ENCODE measurements at places on chromosomes 5 and 9.

DNA sequence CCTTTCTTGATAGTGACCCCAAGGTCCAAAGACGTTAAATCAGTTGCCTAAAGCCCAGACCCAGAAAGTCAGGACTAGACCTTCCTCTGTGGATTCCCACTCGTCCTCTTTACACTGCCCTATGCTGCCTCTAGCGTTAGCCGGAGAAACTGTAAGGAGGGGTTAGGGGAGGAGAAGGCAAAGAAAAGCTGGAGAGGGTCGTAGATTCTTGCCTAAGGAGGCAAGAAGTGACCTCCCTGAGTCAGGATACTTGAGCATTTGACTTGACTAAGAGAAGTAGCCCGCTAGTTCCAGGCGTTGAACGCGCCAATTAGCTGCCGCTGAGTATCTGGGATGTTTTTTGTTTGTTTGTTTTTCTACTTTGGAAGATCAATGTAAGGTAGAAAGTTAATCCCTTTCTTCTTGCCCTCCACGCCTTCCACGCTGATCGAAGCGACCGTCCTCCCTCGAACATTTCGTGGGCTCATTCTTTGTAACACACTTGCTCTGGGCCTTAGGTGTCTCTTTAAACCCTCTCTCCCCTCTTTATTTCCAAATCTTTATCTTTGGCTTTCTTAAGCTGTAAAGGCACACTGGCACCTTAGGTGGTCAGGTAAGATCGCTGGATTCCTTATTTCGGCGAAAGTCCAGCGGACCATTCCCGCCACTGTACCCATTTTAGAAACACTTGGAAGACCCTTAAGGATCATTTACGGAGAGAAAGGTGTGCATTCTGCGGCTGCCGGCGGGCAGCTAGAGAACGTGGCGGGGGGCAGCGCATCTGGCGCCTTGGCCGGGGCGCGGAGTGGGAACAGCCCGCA lies 5.1 kb upstream of the RGMB start:
- DNase-seq = peak; percentile 49

GRCh38 chr9:128552744-128553440 lies 505 bp downstream of the SPTAN1 start:
- no peak for DNase-seq

DNA sequence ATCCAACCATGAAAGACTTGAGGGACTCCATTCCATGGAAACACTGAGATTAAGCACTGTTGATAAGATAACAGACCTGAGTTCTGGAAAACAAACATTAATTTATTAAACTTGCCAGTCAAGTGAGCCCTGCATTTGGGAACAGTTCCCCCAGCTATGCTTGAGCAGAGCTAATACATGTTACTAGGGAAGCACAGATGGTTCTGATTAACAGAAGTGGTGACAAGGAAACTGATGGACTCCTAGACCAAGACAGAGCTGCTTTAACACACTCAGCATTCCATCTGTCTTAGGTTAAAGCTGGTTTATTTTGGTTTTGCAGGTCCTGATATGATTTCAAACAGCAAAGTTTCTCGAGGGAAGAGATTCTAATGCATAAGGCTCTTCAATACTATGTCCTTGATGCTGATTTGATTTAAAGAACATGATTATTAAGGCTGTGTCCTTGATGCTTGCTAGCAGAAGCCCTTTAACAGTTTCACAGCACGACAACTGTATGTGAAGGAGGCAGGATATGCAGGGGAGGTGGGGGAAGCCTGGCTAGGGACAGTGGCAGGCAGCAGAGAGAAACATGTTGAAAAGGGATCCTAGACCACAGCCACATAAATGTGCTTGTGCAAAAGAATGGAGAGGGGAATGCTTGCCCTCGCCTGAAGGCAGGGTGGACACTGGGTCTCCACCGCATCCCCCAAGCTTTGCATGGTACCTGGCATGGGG lies 66.2 kb downstream of the ACTBL2 start:
- no peak for DNase-seq

DNA sequence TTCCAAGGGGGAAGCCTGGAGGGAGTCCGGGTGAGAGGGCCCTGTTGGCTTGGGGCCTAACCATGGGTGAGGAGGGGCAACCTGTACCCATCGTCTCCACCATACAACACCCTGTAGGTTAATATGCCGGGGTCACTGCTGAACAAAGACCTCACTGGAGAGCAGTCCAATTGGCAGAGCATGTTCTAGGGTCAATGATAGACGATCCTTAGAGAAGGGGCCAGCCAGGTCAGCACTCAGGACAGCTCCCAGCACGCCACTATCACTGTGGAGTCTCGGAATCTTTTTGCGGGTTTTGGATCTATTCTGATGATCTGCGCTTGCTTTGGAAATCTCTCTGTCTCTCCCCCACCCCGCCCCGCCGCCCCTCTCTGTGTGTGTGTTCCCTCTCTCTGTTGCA lies 218.4 kb upstream of the MVB12B start:
- no peak for DNase-seq

GRCh38 chr5:147887026-147887627 lies 8.6 kb downstream of the SCGB3A2 start:
- no peak for DNase-seq

DNA sequence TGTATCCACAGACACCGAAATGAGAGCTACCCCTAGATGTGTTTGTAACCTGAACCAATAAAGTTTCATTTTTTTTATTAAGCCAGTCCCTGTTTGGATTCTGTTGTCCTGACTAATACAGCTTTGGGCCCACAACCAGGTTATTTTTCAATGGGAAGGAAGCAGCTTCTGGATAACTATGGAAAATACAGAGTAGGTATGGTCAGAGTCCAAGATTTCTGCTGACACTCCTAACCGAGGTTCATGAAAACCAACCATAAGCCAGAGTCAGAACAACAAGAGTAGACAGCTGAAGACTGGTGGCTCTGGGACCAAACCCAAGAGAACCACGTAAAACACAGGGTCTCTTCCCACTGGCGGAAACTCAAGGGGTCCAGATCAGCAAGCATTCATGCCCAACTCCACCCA lies 10.8 kb downstream of the KLF9 start:
- no peak for DNase-seq

- DNase-seq = no peak
These were observed 38.4 kb downstream of the ZNF608 start for GRCh38 chr5:124708086-124708485.

DNA sequence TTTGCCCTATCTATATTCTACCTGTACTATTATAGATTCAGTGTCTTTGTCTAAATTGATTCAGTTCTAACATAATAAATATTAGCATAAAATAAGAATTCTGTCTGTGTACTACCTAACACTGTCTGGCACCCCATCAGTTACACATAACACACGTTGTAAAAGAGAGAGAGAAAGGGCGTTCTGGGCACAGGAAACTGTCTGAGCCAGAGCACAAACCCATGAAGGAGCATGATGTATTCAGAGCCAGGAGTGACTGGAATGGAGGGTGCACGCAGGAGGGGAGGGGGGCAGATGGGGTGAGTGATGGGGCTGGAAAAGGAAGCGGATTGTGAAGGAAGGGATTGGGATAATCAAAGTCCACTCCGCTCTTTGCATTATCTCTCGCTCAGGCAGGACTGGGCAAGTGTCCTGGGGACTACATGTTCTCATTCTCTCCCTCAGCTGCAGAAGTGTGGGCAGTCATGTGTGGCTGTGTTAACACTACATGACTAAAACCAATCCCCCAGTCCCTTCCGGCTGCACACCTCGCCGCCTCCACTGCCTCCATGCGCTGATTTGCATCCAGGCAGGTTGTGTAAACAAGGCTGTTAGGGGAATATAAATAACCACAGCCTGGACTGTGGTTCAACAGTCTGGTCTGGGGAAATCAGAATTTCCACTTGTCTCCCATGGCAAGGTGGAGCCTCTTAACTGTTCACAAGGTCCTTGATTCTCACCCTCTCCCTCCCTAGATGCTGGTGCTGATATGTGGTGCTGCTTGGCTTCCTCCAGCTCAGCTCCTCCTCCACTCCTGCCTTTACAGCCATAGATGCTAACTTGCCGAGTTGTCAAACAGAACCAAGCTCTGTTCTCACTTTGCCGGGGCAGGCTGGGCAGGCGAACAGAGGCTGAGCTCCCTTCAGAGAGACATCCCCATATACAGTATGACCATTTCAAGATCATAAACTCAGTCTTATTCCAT lies 367.5 kb upstream of the BRINP1 start:
- DNase-seq = no peak

DNA sequence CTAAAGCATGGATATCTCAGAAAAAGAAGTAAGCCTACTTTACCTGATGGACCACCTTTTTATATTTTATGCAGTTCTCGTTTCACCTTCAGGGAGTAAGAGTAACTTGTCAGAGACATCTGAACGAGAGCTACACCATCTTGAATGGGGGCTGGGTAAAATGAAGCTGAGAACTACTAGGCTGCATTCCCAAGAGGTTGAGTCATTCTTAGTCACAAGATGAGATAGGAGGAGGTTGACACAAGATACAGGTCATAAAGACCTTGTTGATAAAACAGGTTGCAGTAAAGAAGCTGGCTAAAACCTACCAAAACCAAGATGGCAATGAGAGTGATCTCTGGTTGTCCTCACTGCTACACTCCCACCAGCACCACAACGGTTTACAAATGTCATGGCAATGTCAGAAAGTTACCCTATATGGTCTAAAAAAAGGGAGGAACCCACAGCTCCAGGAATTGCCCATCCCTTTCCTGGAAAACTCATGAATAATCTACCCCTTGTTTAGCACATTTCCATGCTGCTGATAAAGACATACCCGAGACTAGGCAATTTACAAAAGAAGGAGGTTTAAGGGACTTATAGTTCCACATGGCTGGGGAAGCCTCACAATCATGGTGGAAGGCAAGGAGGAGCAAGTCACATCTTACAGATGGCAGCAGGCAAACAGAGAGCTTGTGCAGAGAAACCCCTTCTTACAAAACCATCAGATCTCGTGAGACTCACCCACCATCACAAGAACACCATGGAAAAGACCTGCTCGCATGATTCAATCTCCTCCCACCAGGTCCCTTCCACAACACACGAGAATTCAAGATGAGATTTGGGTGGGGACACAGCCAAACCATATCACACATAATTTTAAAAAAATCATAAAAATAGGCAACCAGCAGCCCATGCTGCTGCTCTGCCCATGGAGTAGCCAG lies 62.5 kb downstream of the GIN1 start:
- no peak for DNase-seq

- DNase-seq = peak; percentile 71
These were observed 679 bp upstream of the KDM4C start for GRCh38 chr9:6757132-6757455.

- DNase-seq = peak; percentile 67
These were observed 45.9 kb downstream of the PRRT1B start for GRCh38 chr9:131590907-131591844.

- DNase-seq = no peak
These were observed 226.1 kb downstream of the IRX2 start for GRCh38 chr5:2525351-2525750.
